D341Med (cell line): ENCODE measurements at places on chromosomes 13 and 19.

DNA sequence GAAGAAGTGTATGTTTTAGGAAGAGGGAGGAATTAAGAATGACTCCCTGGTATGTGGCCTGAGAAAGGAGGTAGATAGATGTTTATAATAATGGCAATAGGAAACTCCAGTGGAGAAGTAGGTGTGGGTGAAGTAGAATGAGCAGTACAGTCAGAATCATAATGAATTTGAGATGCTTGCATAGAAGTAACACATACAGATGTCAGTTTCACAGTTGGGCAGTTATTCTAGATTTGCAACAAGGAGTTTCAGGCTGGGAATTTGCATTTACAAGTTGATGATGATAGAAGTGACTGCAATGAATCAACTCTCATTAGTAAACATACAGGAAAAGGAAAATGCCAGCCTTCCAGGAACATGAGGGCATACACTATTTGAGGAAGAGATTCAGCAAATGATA, 149.0 kb downstream of the SLITRK1 start:
- DNase-seq = no peak

- no peak for DNase-seq
Observed at GRCh38 chr19:4313847-4314490, 9.6 kb downstream of the FSD1 start.

- peak; percentile 88 for DNase-seq
Observed at GRCh38 chr19:43526884-43527859, at the start of gene ETHE1. TSS of gene ETHE1 (minus strand) at chr19:43527201. CDS start at chr19:43527177, 24 bp downstream.

GRCh38 chr19:38989066-38989605, 13.6 kb upstream of the FBXO17 start:
- peak; percentile 59 for DNase-seq

DNA sequence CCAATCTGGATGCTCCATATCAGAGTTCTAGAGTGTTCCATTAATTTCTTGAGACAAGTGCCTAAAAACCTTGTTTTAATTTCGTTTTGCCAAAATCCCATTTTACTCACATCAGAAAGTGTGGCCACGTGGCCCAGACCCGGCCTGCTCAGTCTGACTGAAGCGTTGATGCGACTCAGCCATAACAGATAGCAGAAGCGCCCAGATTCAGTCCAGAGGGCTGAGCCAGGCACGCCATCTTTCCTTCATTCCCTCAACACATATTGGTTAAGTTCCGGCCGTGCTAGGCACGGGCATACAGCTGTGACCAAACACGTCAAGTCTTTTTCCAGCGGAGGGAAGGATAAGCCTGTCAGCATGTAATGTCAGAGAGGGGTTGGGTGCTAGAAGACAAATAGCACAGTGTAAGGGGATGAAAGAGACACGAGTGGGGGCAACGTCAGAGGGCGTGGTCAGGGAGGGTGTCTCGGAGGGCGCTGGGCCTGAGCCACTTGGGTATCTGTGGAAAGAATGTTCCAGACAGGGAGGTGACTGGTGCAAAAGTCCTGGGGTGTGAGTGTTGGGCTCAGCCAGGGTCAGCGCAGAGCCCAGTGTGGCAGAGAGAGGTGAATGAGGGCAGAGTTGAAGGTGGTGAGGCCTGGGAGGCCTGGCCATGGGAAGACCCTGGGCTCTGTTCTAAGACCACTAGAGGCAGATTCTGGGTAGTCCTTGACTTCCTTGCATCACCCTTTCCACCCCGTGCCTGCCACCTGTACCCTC, 3.1 kb downstream of the F10 start:
- DNase-seq = no peak

DNA sequence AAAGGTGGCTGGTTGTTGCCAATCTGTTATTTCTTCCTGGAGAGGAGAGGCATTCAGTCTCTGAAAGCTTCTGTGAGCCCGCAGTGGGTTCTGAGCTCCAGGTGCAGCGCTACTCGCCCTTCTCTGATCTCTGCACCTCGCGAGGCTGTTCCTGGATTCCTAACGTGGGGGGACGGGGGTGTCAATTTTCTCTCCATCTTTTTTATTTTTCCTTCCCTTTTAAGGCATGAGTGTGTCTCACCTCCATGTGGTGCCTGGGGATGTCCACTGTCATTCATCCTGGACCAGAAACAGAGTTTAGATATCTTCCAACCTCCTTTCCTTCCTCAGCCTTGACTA, 626 bp downstream of the ZNF233 start:
- no peak for DNase-seq

DNA sequence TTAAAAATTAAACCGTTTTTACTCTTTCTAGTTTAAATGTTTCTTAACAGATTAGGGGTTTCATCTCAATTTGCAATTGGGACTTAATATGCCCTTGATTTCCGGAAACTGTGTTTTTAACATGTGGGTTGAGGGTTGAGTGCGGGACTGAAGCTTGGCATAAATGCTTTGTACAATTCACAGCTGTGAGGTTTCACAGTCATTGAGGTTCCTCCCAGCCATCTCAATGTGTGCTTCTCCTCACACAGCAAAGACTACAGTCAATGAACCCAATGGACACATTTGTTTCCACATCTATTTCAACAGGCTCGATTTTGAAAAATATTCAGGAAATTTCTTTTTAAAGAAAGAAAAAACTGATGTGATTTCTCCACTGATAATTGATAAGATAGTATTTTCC, 328.6 kb downstream of the TBC1D4 start:
- DNase-seq = no peak
